ENCODE measurements at places on chromosomes 13 and 19. TPM values are rescaled to one million over a fixed set of nuclear protein-coding genes. Genes with fewer than 3 reads are reported as not detected.

DNA sequence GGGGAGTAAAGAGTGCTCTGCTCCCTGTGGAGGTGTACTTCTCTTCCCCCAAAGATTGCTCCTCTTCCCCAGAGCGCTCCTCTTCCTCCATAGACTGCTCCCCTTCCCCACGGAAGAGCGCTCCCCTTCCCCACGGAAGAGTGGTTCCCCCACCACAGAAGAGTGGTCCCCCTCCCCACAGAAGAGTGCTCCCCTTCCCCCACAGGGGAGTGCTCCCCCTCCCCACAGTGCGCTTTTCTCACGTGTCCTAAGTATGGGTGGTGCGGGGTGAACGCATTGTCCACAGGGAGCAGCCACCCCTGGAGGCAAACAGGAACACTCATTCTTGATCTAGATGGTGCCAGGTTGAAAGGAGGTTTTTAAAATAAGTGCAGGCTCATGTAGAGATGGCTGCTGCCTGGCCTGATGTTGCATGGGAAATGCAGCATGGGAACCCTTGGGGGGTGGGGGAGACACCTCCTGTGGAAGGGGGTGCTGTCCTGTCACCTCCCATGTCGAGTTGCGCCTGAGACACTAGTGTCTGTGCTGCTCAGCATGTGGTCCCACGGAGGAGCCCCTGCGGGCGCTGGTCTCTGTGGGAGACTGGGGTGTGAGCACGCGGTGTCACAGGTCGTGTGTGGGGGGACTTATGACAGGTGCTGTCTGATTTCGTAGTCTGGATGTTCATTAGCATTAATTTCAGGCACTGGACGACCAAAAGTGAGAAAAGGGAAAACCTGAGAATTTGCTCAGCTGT lies 52.2 kb downstream of the ATP11A start:
- no peak for DNase-seq

GRCh38 chr13:97810152-97810551 lies 143.3 kb upstream of the IPO5 start:
- DNase-seq = no peak

DNA sequence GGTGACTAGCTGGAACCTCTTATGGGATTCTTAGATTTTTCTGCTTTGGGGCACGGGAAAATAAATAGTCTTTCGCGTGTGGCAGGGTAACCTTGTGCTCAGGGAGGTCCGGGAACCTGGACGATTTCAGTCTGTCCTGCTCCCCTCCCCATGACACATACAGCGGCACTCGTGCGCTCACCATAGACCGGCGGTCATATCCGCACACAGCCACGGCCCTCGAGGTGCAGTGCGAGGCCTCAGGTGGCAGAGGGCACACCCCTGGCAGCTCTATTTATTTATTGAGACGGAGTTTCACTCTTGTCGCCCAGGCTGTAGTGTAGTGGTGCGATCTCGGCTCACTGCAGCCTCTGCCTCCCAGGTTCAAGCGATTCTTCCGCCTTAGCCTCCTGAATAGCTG lies 3.0 kb downstream of the ONECUT3 start:
- no peak for DNase-seq

DNA sequence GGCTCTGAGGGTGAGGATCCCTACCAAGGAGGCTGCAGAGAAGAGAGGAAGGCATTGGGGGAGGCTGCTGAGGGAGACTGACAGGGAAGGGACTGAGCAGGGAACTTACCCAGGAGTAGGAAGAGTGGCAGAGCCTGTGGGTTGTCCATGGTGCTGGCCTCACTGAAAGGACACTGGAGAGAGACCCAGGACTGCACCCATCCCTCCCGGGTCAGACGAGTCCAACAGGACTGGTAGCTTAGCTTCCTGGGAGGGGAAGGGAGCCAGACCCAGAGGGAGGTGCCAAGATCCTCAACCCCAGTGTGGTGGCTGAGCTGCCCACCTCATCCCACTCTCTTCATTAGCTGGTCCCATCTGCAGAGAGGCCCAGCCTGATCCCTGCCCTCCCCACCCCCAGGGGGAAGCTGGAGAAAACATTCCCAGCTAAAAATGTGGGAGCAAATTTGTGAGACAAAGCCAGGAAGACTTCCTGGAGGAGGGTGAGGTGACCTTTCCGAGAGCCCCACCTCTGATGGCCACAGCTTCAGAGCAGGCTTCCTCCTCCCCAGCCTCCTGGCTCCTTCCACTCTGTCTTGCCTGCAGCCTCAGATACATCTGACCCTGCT lies at the start of gene VSIG10L:
Gene VSIG10L, minus strand, starts transcription at position 164 of the 605 bp plus-strand sequence. Its CDS starts 15 bp downstream, at position 149.
- DNase-seq = no peak

PRTN3 gene
- not detected for total RNA-seq
